Effector memory CD4-positive, alpha-beta T cell (primary cell): ENCODE measurements at places on chromosomes 1 and 21.

DNA sequence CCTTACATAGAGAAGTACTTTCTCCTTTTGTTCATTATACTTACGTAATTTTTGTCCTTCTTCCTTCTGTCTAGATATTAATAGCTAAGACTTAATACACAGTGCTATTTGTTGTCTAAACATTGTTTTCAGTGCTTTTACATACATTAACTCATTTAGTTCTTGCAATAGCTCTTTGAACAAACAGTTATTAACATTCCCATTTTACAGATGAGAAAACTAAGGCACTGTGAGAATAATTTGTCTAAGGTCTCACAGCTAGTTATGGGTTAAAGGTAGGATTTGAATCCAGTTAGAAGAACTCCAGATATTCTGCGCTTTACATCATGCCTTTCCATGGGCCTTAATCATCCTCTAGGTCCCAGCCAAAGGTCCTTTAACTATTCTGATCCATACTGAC lies 19.6 kb downstream of the CCDC17 start:
- no peak for DNase-seq

DNA sequence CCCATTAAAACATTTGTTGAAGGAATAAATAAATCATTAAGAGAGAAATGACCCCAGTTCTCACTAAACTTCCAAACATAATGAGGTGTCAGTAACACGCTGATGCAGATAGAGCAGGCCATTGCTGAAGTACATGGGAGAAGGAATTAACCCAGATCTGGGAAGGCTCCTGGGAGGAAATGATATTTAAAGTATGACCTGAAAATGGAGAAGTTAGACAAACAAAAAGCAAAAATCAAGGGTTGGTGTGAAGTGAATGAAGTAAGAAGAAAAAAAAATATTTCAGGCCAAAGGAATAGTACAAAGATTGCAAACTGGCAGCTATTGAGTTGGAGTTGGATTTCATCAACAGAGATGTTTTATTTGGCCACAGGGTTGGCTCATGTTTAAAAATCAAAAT lies 71.4 kb downstream of the RGS2 start:
- DNase-seq, result no peak

GRCh38 chr1:195766709-195767108 lies 841.5 kb downstream of the KCNT2 start:
- DNase-seq, result no peak

DNA sequence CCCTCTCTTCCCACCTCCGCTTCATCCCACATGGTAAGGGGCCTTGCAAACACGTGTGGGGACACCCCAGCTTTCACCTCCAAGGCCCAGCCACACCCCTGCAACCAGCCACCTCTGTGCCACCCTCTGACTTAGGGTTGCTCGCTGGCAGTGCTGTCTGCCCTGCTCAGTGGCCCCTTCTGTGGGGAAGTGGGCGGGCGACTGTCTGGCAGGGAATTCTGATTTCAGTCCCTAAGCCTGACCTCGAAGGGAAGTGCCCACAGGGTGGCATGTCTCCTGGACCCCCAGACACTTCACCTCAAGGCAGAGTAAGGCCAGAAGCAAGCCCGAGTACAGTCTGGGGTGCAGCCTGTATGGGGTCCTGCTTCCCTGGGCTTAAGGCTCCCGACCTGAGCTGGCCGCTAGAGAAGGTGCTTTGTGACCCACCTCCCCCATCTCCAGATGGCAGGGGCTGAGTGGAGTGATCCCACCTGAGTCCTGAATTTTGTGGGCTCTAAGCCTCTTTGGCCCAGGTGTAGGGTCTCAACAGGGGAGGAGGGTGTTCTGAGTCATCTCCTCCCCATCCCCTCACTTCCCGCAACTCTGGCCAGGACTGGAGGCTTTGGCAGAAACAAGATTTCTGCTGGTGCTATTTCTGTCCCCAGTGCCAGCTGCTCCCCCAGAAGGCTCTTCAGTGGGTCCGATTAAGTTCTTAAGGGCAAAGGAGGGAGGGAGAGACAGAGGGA lies 7.0 kb downstream of the RD3 start:
- no peak for DNase-seq

- no peak for DNase-seq
Measured at GRCh38 chr1:3912809-3913685, 13.0 kb upstream of the C1orf174 start.
